ENCODE measurements at places on chromosomes 7 and 10.
A peak's percentile ranks its signal among the peaks of the same experiment; 100 is the strongest.

GRCh38 chr10:91162050-91162494 lies 58.4 kb upstream of the PCGF5 start:
- DNase-seq: no peak

DNA sequence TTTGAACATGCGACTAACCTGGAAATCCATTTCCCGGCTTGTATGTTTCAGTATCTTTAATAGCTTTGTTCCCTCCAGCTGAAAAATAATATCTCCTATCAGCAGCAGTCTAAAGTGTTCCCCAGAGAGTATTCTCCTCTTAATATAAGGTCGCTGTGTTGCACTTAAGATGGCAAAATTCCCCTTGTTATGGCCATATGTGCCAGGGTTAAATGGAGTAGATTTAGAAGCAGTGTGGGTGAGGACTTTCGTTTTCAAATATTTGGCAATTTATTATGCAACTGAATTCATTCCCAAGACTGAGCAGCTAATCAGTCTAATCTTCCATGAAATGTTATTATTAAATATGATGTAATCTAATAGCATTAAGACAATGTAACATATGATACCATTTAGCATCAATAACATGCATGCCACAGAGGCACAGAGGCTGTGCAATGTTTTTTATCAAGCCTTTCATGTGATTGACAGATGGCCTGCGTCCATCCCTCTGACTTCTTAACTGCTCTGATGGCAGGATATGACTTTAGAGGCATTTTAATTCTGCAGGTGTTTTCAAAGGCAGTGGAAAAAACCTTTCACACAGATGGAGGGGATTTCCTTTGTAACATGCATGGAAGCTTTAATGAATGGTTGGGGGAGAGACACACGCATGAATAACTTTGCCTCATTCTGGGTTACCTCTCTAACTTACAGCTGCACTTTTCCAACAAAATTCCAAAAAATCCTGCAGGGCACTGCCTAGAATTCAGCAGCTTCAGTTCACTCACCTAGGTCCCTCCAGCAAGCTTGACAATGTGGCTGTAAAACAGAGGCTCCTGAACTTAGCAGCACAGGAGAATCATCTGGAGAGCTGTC lies 55.1 kb upstream of the ZPBP start:
- DNase-seq: no peak

DNA sequence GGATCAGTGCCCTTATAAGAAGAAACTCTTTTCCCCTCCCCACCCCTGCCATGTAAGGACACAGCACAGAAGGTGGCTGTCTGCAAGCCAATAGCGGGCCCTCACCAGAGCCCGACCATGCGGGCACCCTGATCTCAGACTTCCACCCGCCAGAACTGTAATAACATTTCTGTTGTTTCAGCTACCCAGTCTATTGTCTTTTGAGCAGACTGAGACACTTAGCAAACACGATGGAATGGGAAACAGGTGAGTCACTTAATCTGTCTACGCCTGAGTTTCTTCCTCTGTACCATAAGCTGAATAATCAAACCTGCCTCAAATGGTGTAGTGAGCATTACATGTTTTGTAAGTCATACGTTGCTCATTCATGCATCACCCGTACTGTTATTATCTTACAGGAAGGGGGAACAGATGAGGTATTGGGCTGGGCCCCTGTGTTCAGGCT lies 58.2 kb downstream of the STRA8 start:
- DNase-seq: peak; percentile 86

GRCh38 chr10:69481305-69481704 lies 30.0 kb downstream of the TSPAN15 start:
- no peak for DNase-seq

DNA sequence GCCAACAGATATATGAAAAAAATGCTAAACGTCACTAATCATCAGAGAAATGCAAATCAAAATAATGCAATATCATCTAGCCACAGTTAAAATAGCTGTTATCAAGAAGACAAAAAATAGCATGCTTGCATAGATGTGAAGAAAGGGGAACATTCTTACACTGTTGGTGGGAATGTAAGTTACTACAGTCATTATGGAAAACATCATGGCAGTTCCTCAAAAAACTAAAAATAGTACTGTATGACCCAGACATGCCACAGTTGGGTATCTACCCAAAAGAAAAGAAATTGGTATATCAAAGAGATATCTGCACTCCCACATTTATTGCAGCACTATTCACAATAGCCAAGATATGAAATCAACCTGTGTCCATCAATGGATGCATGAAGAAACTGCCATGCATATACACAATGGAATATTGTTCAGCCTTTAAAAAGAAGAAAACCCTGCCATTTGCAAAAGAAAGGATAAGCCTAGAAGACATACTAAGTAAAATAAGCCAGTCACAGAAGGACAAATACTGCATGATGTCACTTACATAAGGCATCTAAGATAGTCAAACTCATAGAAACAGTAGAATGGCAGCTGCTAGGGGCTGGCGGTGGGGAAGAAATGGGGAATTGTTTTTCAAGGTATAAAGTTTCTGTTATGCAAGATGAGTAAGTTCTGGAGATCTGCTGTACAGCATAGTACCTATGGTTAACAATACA lies 107.0 kb downstream of the PTPN20 start:
- no peak for DNase-seq

GRCh38 chr7:127253281-127254162 lies 781 bp upstream of the GRM8 start:
- DNase-seq: peak; percentile 53

DNA sequence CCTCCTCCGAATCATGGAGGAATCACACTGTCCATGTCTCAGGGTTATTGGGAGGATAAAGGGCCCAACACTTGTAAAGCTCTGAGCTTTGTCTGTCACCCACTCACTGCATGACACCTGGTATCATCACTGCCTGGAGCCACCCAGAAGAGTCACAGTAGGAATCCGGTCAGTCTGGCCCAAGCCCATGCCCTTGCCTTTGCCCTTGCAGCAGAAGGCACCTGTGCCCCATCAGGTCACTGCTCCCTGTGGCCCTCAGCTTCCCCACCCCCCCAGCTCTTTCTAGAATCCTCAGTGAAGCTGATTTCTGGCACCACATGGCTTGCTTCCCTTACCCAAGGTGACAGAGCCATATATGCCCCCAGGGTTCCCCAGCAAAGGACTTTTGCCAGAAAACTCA lies 14.4 kb downstream of the LDB3 start:
- no peak for DNase-seq

DNA sequence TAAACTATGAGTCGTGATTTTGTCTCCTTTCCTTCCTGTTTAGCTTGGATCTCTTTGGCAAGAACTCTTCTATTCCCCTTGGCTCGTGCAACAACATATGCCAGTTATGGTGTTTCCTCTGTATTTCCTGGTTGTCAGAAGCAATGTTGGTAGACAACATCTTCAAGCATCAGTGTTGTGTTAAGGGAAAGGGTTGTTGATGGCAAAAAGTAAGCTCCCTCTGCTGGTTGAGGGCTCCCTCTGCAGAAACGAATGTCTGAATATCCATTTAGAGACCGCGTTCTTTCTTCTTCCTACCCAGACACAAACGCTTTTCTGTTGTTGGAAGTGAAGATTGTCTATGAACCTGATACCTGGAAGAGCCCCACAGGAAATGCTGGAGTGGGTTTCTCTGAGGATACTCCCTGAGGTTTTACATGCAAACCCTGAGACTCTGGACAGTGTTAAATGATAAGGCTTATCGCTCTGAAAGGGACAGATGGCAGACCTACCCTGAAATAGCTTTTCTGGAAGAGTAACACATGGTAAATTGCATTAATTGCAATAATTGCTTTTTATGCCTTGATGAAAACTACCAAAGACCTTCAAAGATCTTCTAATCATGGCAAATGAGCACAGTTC lies 23.5 kb upstream of the C1QL3 start:
- peak; percentile 26 for DNase-seq

GRCh38 chr10:98231417-98231816 lies 36.6 kb downstream of the LOXL4 start:
- no peak for DNase-seq

DNA sequence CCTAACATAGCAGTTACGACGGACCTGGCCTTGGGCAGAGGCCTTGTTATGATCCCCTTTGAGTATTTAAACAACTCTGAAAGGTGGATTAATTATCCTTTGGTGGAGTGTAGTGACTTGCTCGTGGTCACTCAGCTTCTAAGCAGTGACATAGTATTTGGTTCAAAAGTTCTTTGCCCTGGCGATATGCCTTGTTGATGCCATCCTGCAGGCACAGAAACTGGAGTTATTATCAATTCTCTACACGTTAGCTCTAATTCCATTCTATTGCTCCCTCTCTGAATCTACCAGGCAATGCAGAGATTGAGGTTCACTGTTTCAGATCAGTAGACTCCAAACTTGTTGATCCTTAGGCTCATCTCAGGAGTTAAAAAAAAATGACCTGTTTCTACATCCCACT lies 32.5 kb upstream of the ELMO1 start:
- no peak for DNase-seq

- no peak for DNase-seq
Measured at GRCh38 chr7:74175340-74175739, 1.2 kb downstream of the EIF4H start.

DNA sequence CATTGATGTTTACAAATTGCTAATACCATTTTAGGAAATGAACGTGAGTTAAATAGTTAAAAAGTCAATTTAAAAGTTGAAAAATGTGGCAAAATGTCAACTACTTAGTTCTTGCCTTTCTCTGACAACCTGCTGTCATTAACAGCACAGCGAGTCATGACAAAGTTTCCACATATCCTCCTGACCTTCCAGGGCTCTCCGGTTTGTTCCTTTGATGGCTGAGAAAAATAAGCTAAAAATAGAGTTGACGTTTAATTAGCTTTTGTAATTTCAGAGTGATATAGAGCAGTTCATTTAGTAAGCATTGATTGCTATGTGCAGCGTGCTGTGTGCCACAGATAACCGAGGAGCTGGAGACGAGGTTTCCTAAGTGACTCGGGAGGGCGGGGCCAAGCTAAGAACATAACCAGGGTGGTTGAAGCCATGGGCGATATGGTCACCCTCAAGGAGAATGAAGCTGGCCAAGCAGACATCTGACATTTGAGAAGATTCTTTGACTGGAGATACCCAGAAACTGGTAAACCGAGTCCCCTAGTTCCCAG lies 47.9 kb downstream of the OGDH start:
- DNase-seq: no peak

DNA sequence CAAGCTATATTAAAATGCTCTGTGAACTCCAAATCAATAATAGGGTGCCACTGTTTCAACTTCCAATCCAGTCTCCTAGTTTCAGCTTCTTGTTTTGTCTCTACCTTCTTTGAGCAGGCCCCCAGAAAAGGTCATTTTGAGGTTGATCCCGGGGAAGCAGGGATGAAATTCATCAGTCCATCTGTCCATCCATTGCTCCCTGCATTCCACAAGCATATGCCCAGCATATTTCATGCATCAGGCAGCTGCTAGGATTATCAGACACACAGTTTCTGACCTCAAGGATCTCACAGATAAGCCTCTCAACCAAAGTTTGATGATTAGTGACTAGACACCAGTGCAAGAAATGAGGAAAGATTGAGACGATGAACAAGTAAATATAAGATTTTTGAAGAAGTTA lies 186.6 kb upstream of the PDE1C start:
- no peak for DNase-seq

- DNase-seq: no peak
Measured at GRCh38 chr10:125967533-125967932, 71.2 kb downstream of the FANK1 start.

- no peak for DNase-seq
Measured at GRCh38 chr10:127135844-127136577, 60.4 kb downstream of the INSYN2A start.

DNA sequence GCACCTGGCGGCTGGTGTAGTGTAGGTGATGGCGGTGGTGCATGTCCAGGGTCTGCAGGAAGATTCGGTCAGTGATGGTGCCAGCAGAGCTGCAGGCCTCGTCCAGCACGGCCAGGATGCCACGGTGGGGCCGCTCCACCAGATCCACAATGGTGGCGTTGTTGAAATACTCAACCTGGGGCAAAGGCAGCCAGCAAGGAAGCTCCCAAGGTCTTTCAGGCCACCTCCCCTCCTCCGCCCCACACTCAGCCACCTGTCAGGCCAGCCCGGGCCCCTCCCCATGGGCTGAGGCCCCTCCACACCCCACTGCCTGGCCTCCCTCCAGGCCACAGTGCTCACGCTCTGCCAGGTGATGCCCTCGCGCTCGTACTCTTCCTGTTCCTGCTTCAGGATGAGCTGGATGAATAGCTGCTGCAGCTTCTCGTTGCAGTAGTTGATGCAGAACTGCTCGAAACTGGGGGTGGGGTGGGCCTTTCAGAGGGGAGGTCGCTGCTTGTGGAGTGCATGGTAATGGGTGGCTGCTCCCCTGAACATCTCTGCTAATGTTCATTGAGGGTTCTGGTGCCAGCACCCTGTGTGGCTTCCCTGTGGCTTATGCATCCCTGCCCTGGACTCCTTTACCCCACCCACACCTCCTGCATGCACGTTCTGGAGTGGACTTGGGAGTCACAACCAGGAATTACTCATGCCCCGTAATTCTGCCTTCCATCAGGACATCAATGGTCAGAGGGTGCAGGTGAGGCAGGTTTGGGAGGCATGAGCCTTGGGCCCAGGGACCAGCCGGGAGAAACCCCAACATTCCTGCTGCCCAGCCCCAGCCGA lies 8.9 kb downstream of the MYO1G start:
- DNase-seq: no peak

DNA sequence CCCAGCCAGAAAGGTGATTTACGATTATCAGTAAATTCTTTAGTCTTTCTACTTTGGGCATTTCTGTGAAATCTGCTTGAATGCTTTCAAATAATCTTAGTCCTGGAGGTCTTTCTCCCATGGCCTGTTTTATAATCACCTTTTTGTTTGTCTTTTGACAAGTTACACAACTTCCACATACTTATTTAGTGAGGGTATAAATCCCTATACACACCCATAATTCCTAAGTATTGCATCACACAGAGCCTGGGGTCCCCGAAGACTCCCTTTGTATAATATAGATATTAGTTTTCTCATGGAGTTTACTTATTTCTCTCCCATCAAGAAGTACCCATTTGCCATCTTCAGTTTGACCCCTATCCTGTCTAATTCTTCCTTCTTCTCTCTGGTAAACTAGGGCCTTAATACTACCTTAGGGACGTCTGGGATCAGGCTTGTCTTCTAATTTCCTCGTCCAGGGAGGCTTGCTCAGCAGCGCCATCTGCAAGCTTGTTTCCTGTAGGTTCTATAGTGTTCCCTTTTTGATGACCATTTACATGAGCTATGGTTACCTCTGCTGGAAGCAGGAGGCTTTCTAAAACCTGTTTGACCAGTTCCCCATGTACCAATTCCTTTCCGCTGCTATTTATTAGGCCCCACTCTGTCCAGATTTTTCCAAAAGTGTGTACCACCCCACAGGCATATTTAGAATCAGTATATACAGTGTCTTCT lies 8.1 kb downstream of the DNAH11 start:
- no peak for DNase-seq

- DNase-seq: no peak
Measured at GRCh38 chr7:46026741-46027140, 105.7 kb upstream of the IGFBP3 start.

- DNase-seq: no peak
Measured at GRCh38 chr7:81926-82756, 110.2 kb upstream of the FAM20C start.

Measured in SHP77 treated with DMSO at 0.1 percent for 48 hours (cell line).